ENCODE measurements at places on chromosomes 6 and 20. TPM values are rescaled to one million over a fixed set of nuclear protein-coding genes. Genes with fewer than 3 reads are reported as not detected.

- DNase-seq, result no peak
Observed at GRCh38 chr6:151805286-151805840, 2.1 kb upstream of the ESR1 start.

DNA sequence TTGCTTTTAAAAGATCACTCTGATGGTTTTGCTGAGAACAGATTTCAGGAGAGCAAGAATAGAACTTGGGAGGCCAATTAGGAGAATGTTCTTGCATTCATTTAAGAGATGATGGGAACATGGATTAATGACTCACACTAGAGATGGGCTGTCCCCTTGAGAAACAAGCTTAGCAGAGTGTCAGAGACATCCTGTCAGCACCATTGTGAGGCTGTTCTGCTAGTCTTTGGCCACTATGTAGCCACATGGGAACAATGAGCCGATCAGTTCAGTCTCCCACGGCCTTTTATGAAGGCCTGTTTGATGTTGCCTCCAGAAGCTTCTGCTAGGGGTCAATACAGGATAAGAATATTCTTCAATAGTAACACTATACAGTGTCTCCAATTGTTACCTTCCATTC is 113.0 kb upstream of the EYA4 start:
- no peak for DNase-seq

GRCh38 chr6:150276937-150277742 is 91.7 kb upstream of the IYD start:
- DNase-seq, result no peak

- no peak for DNase-seq
Observed at GRCh38 chr20:54481442-54481841, 6.0 kb downstream of the DOK5 start.

DNA sequence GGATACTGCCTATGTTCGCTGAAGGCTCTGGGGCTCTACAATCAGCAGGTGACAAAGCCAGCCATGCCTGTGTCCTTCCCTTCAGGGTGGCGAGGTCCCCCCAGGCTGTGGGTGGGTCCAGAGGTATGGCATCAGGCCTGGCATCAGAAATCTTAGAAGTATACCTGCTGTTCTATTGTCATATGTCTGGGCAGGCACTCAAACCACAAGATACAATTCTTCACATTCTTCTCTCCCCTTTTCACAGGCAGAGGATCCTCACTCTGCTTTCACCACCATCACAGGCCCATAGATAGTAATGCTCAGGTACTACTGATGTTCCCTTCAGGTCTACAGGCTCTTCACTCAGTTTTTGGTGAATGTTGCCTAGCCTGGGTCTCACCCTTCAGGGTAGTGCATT is 1180.0 kb upstream of the CITED2 start:
- peak; percentile 42 for DNase-seq

Gene FAM83C
- total RNA-seq, result 0.24 TPM

DNA sequence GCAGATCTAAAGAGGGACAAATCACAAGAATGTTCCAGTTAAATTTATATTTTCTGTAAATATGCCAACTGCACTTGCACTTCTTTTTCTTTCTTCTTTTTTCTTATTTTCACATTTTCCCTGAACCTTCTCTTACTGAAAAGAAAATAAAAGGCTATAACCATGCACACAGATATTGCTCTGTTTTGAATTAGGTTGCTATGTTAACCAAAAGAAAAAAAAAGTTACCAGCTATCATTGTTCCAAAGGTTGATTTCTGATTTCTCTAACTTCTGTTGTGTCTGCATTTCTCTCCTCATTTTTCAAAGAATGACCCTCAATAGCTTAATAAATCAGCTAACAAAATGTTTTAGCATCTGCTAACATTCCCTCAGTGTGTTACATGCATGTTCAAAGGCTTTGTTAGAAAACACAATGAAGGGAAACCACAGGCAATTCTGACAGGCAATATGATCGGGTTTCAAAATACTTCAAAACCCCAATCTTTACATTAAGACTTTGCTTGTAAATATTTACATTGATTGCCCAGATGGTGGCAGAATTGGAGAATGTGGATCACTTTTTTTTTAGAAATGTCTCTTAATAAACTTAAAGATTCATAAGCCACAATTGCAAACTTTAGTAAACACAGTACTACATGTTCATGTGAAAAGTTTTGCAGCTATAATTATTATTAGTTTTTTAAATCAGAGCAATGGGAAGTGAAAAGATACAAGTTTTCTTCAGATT is 928.3 kb upstream of the FLRT3 start:
- no peak for DNase-seq

- no peak for DNase-seq
Observed at GRCh38 chr20:35621560-35621946, 5.9 kb downstream of the SPAG4 start.

GRCh38 chr20:40176098-40176841 is 512.8 kb downstream of the MAFB start:
- DNase-seq, result no peak

GRCh38 chr6:39821742-39822532 is 29.8 kb downstream of the DAAM2 start:
- DNase-seq, result no peak

DNA sequence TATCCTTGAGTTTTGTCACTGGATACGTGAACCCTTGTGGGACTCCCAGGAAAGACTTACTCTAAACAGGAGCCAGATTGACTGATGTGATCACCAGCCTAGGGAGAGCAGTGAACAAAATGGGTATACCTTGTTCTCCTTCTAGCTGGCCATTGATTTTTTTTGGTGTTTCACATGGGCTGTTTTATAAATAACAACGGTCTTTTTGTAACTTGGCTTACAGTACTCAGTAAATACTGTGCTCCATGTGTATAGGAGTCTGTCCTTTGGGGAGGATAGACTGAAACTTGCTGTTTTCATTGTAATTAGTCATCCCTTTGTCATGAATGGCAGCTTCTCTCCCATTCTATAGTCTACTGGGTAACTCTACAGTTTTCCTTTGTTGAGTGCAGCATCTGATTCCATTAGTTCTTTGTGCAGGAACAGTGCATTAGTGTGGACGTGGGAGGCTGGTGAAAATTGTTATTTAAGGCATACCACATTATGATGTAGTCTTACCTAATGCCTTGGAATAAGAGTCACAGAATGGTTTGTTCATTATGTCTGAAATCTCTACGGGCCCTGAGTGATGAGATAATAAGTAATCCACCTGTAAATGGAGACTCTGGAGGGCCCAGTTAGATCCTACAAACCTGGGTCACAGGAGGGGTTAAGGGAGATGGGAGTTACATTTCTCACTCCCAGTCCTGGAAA is 89.5 kb downstream of the TIAM2 start:
- DNase-seq, result peak; percentile 39

Gene RAB44
- total RNA-seq, result not detected

- no peak for DNase-seq
Observed at GRCh38 chr6:16471222-16471909, 233.0 kb downstream of the GMPR start.

DNA sequence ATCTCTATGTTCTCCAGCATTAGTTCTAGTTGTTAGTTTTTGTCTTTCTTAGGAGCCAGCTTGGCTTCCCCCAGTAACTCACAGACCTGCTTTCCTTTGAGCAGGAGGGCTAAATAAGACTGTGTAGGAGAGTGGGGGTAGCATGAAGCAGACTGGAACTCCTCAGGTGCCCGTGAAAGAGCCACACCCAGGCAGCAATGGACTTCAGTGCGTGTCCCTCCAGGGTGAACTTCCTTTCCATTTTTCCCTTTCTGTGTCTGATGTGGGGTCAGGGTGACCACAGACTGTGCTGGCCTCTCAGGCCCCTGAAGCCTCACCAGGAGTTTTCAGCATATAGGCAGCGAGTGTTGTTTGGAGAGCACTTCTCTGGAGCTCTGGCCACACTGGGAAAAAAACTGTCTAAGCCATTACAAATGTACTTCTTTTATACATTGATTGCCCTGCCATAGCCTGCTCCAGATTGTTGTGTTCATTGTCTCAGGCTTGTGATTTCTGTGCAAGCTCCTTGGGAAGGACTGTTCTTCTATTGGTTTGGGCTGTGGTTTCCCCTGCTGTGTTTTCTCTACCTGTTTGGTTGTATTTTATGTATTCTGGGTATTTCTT is 55.7 kb downstream of the SH3BGRL2 start:
- no peak for DNase-seq

DNA sequence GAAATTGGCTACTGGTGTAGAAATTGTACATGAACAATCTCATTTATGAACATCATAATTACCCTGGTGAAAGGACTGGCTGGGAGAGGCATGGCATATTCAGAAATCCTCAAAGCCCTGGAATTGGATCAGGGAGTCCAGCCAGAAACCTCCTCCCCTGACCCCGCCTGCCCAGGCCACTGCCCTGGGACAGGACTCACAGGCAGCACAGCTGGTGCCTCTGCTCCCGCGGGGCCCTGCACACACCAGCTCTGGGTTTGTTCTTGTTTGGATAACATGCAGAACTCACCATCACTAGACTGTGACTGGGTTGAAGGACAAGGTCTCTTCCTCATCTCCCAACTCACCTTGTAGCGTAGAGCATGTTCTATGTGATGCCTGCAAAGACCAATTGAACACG is 56.2 kb downstream of the AGPAT4 start:
- no peak for DNase-seq

Gene NUDT3
- 12.8 TPM for total RNA-seq

- DNase-seq, result peak; percentile 13
Observed at GRCh38 chr6:97440590-97441176, 157.7 kb upstream of the MMS22L start.

DNA sequence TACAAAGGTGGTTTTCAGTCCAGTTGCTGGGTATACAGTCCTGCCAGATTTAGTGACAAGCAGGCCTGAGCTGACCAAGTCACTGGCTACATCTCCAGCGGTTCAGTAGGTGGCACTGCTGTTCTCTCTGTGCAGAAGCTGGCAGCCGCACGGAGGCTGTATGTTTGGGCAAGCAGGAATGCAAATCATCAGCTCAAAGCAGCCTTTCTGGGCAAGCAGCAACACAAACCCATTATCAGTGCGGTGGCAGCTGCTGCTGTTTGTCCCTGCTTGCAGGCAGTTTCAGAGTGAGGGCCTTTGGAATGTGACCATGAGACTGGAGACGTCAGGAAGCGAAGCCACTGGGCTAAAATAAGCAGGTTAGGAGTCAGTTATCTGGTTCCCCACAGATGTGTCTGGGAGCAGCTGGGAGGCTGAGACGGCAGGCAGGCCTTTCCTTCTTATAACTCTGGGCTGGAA is 72.5 kb downstream of the TXLNB start:
- DNase-seq, result peak; percentile 83

DNA sequence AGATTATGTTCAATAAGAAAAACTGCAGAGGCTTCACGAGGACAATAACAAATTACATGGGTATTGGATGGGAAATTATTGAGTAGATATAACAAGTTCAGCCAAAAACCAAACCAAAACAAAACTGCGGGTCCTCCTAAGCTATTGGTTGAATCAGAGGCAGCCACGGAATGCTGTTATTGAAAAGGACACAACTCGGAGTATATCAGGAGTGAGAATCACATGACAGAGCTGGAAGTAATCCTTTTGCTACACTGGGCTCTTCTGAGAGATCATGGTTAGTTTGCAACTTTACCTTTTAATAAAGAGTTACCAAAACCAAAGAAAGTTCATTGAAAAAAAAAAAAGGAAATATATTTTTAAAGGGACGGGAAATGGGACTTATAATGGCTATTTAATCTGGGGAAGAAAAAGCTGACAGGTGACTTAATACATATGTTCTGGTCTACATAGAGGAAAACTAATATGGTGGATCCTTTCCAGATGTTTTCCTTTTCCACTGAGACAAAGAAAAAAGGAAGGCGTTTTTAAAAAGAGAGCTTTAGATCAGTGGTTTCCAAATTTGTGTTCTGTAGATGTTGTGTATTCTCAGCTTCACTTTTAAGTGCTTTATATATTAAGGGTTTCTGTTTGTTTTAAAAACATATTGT is 6.9 kb upstream of the CITED2 start:
- DNase-seq, result no peak

- DNase-seq, result no peak
Observed at GRCh38 chr6:39577446-39578165, 147.6 kb downstream of the KIF6 start.

DNA sequence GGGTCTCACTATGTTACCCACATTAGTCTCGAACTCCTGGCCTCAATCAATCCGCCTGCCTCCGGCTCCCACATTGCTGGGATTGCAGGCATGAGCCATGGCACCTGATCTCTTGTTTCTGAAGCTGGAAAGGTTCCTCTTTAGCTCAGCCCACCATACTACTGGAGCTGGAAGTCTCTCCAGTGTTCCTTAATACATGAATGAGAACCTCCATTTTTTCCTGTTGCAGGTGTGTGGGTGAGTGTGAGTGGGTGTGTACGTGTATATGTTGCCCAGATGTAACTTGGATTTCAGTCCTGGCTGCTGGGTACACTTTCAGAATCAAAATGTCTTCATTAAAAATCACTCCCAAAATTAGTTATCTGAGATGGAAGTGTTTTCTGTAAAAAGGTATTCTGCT is 11.1 kb downstream of the PNPLA1 start:
- DNase-seq, result no peak

- DNase-seq, result no peak
Observed at GRCh38 chr20:48944663-48945297, 23.3 kb downstream of the ARFGEF2 start.

Gene KCNS1
- not detected for total RNA-seq

Gene MCCD1
- not detected for total RNA-seq

GRCh38 chr6:32484614-32484998 is 44.9 kb downstream of the HLA-DRA start:
- DNase-seq, result no peak

DNA sequence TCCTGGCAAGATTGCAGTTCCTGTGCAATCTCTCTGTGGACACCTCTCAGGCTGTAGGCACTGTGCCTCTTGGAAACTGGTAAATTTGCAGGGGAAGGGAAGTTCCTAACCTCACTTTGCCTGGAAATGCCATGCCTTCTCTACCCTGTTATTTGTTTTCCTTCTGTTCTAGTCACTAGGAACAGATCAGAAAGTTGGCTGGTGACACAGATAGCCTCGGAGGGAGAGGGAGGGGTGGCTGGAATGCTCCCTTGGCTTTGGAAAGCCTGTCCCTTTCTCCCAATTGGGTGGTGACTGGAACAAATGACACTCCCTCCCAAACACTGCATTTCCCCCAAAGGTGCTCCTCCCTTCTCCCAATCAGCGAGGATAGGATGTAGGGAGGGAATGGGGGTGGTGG is 131.5 kb upstream of the F13A1 start:
- no peak for DNase-seq

GRCh38 chr6:108866798-108867197 is 18.6 kb downstream of the ARMC2 start:
- DNase-seq, result no peak

- no peak for DNase-seq
Observed at GRCh38 chr6:129135451-129135850, 252.5 kb downstream of the LAMA2 start.
